ENCODE measurements at places on chromosomes 2 and 18. TPM values are rescaled to one million over a fixed set of nuclear protein-coding genes. Genes with fewer than 3 reads are reported as not detected.

The FAM124B gene
- not detected for total RNA-seq

The TUBA4B gene
- total RNA-seq = not detected

The PJVK gene
- 2.4 TPM for total RNA-seq

- peak; percentile 70 for DNase-seq
These were observed 427.5 kb upstream of the CDH20 start for GRCh38 chr18:60905699-60906098.

GRCh38 chr2:105872142-105872728 lies 127.5 kb downstream of the NCK2 start:
- DNase-seq = no peak

DNA sequence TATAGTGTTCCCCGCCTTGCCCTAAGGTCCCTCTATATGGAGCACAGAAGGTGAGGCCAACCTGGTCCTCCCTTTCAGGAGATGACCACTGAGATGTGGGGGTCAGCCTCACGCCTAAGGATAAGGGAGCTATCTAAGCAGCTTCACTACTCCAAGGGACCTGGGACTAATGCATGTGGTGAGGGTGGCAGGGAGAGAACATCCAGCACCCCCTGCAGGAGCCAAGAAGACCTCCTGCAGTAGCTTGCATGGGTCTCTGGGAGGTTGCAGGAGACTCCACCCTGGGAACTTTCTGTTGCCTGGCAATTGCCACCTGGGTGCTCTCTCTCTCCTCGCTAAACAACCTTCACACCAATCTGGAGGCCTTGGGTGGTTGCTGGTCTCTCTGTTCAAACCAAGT lies 93.0 kb upstream of the KLHL29 start:
- no peak for DNase-seq

DNA sequence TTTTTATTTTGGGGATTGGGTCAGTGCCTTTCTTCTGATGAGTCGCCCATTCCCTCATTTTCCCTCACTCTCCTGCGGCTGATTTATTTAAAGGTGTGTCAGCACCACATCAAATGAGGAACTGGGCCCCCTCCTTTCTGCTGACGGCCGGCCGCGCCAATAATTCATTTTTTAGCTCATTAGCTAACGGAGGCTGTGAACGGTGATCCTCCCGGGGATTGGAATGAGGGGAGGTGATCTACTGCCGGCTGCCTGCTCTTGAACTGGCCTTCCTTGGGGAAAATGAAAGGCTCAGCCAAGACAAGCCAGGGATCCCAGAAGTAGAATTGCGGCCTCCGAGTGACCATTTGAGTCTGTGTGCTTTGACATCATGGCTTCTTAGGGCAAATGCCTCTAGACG lies 54.2 kb downstream of the GBX2 start:
- DNase-seq = no peak

All from astrocyte (in vitro differentiated cells and primary cell).